ENCODE measurements at places on chromosomes 2 and 18.
A peak's percentile ranks its signal among the peaks of the same experiment; 100 is the strongest.

GRCh38 chr18:36078751-36079529 is 11.6 kb upstream of the RPRD1A start:
- DNase-seq: no peak

DNA sequence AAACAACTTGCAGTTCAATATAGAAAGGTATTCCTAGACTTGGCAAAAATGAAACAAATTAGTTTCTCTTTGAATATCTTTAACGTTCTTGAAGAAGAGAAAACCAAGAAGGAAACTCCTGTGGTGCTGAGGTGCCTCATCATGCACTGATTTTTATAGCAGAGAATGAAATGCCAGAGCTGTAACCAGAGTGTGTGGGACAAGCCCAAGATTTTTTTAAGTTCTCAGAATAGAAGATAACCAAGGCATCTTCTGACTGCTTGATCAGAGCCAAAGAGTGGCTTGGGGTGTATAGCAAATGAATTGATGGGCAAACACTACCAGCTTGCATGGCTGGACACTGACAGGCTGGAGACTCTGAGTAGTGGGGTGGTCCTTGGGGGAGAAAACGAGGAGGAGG is 7.9 kb downstream of the FHOD3 start:
- DNase-seq: no peak

DNA sequence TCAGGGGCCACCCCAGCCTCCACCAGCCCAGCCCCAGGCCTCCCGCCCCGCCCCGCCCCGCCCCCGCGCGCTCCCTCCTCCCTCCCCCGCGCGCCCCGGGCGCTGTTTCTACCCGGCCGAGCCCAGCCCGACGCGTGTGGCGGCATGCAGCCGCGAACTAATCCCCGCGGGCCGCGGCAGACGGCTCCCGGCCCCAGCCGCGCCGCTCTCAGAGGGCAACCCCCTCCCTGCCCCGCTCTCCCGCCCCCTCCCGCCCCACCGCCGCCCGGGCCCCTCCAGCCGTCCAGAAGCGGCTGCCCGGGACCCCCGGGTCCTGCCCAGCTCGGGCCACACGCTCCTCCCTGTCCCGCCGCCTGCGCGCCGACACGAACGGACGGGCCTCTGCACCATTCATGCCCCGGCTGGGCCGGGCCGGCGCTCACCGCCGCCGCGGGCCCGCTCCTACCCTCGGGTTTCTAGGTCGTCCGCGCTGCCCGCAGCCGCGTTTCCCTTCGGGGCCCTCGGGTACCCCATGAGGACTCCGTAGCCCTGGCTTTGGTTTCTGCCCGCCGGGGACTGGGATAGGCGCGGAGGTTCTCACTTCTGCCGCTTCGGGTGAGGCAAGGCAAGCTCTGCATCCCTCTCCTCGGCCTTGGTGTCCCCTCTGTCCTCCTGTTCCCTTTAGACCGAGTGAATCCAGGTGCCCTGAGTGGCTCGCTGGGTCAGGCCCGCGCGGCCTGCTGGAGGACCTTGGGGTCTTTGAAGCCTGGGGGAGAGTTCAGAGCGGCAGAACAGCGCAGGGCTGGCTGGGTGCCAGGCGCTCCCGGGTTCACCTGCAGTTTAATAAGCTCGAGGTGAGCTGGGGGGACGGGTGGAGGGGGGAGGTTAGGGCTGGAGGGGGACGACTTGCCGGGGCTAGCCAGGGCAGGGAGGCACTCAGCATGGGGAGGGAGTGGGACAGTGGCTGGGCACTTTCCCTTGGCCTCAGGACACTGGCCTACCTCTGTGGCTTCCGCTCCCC is 3.1 kb downstream of the WNT10A start:
- peak; percentile 40 for DNase-seq

DNA sequence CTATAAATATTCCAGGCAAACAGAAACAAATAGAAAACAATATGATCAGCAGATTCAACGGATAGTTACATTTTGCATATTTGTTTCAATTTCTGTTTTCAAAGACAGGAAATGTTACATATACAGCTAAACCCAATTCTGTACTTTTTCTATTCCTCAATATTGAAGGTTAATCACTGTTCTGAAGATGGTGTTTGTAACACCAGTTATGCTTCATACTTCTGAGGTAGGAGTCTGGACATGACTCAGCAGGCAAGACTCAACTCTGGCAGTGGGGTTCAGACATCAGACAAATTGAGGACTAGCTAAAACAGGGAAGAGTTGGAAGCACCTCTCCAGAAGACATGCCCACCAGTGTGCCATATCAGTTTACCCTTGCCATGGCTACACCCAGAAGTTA is 16.6 kb downstream of the SERPINB13 start:
- DNase-seq: no peak

GRCh38 chr18:66317243-66318090 is 286.4 kb downstream of the CDH19 start:
- DNase-seq: no peak

GRCh38 chr2:126749537-126749936 is 93.6 kb downstream of the GYPC start:
- no peak for DNase-seq

DNA sequence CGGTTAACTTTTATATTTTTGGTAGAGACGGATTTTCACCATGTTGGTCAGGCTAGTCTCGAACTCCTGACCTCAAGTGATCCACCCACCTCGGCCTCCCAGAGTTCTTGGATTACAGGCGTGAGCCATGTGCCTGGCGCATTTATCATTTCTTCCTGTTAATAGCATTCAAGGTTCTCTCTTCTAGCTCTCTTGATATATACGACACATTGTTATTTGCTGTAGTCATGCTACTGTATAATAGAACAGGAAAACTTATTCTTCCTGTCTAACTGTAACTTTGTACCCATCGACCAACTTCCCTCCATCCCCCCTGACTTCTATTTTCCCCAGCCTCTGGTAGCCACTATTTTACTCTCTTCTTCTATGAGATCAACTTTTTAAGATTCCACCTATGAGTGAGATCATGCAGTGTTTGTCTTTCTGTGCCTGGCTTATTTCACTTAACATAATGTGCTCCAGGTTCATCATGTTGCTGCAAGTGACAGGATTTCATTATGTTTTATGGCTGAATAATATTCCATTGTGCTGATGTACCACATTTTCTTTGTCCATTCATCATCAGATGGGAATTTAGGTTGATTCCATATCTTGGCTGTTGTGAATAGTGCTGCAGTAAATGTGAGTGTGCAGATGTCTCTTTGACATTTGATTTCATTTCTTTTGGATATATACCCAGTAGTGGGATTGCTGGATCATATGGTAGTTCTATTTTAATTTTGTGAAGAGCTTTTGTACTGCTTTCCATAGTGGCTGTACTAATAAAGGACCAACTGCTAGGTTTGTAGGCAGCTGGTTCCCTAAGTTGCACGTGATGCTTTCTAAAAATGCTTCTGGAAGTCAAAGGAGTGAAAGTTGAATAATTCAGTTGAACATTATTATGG is 205.2 kb downstream of the PRKCE start:
- DNase-seq: no peak

- no peak for DNase-seq
Observed at GRCh38 chr2:27916293-27916995, 25.9 kb downstream of the BABAM2 start.

- DNase-seq: no peak
Observed at GRCh38 chr2:42893047-42893758, 100.8 kb upstream of the HAAO start.
